ENCODE measurements at places on chromosomes 1 and 21.

GRCh38 chr1:85259118-85259911 is at the start of gene C1orf52:
TSS of gene C1orf52 (minus strand) at chr1:85259662. CDS start at chr1:85259633, 29 bp downstream.
- DNase-seq, result peak; percentile 85

GRCh38 chr1:176183618-176184017 is 23.5 kb downstream of the COP1 start:
- DNase-seq, result no peak

- no peak for DNase-seq
These were observed 102.3 kb downstream of the NPHP4 start for GRCh38 chr1:5889901-5890300.

DNA sequence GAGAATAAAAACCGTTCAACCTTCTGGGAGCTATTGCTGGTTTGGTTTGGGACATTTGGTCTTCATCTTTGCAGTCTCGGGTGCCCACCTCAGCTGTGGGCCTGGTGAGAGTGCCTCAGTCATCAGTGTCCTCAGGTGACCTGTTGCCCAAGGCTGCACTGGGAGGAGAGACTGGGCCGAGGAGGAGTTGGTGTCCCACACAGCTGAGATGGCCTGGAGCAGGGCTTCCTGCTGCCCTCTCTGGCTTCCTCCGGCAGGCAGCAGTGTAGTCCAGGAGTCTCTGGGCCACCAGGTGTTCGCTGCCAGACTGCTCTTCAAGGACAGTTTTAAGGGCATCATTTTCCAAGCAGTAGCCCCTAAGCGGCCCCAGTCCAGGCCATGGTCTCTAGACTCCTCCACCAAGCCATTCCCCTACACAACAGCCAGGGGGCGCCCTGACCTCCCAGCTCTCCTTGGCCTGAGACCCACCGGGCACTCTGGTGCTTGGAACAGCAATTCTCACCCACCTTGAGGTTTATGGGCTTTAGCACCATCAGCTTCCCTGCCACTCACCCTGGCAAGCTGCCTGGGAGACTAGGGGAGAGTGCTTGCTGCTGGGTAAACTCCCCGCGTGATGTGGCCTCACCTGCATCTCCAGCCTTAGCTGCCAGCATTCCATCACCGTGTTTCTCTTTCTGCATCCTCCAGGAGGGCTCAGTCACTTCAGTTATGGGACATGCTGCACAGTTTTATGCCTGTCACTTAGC is 9.1 kb upstream of the SYTL1 start:
- no peak for DNase-seq

GRCh38 chr1:10914056-10914455 is 98.4 kb upstream of the TARDBP start:
- no peak for DNase-seq

Data from activated CD8-positive, alpha-beta memory T cell treated with anti-CD3 and anti-CD28 coated beads for 48 hours (primary cell).